IMR-90 (cell line): ENCODE measurements at places on chromosomes 16 and 17.

GRCh38 chr16:28495098-28495793 is 803 bp downstream of the APOBR start:
- H3K27ac ChIP-seq, result no peak overlapping the region
- H3K27me3 ChIP-seq, result peaks cover 16% of the 10 kb centered on the region
- no peak overlapping the region for H3K4me3 ChIP-seq
- DNase-seq, result no peak

DNA sequence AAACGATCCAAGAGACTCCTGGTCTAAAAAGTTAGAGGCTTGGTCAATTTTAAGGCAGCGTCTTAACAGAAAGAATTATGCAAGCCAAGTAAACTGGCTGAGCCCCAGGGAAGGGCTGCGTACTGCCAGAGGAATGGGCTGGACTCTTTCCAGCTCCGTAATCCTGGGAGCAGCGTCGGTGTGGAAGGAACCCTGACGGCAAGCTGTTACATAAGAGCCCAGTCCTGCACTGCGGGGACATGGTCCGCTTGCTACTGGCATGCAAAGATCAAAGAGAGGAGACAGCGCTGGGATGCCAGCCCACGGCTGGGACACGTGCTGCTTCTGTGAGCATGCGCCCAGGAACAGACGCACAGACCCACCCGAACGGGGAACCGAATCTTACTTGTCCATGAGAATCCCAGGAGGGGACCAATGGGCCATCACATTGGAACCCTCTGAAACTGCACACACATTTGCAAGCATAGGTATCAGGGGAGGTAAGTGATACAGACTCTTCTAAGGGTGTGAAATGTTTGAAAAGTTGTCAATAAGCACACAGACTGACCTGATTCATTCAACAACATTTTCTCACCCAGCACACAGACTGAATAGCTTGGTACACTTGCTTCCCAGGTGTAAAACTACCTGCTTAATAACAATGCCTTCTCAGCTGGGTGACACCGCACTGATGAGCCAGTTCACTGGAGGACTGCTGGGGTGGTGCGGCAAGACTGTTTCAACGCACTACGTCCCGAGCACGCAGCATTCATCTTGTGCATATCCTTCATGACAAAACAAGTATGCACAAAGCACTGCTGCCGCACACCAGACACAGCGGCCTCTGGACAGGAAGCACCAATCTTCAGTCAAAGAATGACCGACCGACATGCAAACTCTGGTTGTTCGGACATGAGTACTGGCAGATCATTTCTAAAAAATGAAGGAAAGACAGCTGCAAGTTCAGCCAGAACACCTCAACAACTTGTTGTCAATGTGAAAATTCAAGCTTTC is 94.9 kb downstream of the ANKRD11 start:
- DNase-seq, result peak; percentile 98
- no peak overlapping the region for H3K27ac ChIP-seq
- no peak overlapping the region for H3K4me3 ChIP-seq
- H3K4me1 ChIP-seq, result peaks cover 17% of the 10 kb centered on the region

DNA sequence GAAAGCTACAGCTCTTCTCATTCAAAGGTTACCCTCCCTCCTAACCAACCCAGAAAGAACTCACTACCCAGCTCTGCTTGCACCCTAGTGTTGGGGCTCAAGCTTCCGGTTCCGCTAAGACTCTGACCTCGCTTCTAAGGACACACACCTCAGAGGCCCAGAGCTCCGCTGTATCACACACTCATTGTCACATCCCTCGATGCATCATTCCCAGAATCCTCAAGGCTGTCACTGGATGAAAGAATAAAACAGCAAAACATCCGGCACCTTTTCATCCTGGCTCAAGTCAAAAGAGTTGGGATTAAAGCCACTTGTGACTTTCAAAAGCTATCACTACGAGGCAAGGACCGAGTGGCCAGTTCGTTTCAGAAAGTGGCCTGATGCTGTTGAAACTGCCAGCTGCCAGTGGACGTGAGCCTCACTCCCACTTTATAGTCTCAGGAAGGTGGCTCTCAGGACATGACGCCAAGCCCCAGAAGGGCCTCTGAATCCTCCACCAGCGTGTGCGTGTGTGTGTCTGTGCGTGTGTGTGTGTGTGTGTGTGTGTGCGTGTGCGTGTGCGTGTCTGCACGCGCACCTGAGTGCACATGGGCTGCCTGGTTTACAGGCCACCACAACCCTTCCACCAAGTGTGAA is 29.0 kb downstream of the ZFHX3 start:
- peak overlapping the region; percentile 31 for H3K27ac ChIP-seq
- no peak for DNase-seq
- H3K4me3 ChIP-seq, result no peak overlapping the region
- H3K4me1 ChIP-seq, result peaks cover 18% of the 10 kb centered on the region
- H3K27me3 ChIP-seq, result no peaks in the 10 kb centered on the region
- H3K36me3 ChIP-seq, result no peaks in the 10 kb centered on the region

DNA sequence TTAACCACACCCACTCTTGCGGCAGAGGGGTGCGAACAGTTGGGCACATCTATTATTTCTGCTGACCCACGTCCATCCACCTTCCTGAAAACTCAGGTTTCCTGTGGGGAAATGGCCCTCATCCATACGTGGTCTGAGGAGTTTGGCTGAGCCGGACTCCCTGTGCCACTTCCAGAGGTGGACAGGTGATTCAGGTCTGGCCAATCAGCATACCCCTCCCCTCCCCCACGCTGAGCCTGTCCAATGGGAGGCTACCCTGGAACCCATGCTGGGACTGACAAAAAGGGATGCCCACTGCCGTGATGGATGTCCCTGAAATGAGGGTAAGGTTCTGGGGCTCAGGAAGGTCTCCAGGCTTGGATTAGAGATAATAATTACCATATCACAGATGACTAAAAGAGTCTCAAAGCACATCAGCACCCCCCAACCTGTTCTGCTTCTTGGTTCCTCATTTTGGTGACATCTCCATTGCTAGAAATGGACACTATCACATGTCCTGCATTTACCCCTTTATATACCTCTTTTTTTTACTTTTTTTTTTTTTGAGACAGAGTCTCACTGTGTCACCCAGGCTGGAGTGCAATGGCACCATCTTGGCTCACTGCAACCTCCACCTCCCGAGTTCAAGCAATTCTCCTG is 5.3 kb upstream of the MAPK7 start:
- H3K4me3 ChIP-seq, result no peak overlapping the region
- H3K4me1 ChIP-seq, result 0 out of 2 replicates have a peak, but pooled peaks cover 4% of the 10 kb centered on the region
- peaks cover 2% of the 10 kb centered on the region; the same call in 1 of the 2 replicates for H3K36me3 ChIP-seq
- H3K27me3 ChIP-seq, result no peaks in the 10 kb centered on the region
- no peak overlapping the region for H3K27ac ChIP-seq

- no peak for DNase-seq
- H3K4me3 ChIP-seq, result no peak overlapping the region
- H3K27me3 ChIP-seq, result no peaks in the 10 kb centered on the region
Observed at GRCh38 chr17:47368262-47368661, 44.5 kb downstream of the EFCAB13 start.

DNA sequence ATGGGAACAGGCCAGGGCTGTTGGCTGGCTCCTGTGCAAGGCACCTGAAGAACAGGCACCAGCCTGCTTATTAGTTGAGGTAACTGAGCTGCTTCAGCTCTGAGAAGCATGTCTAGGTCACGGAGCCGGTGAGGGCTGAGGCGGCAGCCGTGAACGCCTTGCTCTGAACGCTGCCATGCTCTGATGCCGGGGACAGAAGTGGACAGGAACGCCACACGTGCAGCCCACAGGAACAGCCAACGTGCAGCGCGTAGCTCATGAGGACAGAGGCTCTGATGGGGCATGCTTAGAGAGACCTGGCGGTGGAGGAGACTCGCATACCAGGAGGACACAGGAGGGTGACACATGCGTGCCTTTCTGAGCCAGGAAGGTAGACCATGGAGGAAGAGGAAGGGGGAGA is 25.6 kb downstream of the USP22 start:
- DNase-seq, result no peak
- H3K4me1 ChIP-seq, result no peaks in the 10 kb centered on the region
- no peak overlapping the region for H3K4me3 ChIP-seq
- peaks cover 84% of the 10 kb centered on the region for H3K36me3 ChIP-seq
- H3K27ac ChIP-seq, result no peak overlapping the region

- H3K27me3 ChIP-seq, result no peaks in the 10 kb centered on the region
- H3K4me3 ChIP-seq, result no peak overlapping the region
- no peak overlapping the region for H3K27ac ChIP-seq
- H3K36me3 ChIP-seq, result no peaks in the 10 kb centered on the region
- no peak for DNase-seq
Observed at GRCh38 chr17:48498164-48498850, 32.5 kb downstream of the HOXB1 start.

DNA sequence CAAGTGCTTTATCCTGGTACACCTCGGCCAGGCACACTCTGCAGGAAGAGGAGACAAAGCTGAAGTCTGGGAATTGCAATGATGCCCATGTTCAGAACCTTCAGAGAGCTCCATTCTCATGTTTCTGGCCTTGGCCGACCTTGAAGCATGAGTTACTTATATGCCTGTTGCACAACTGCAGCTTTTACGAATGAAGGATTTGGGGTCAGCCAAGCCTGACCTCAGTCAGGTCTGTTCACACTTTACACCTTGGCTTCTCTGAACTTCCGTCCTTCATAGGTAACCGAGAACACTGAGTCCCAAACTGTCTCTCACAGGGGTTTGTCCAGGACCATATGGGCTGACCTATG is 66.7 kb downstream of the GTF3C1 start:
- no peak overlapping the region for H3K4me3 ChIP-seq
- no peak overlapping the region for H3K27ac ChIP-seq
- H3K36me3 ChIP-seq, result peaks cover 77% of the 10 kb centered on the region
- no peaks in the 10 kb centered on the region for H3K27me3 ChIP-seq
- no peak for DNase-seq
- no peaks in the 10 kb centered on the region for H3K4me1 ChIP-seq

- H3K4me1 ChIP-seq, result no peaks in the 10 kb centered on the region
- no peak for DNase-seq
- peaks cover 13% of the 10 kb centered on the region; the same call in 1 of the 2 replicates for H3K36me3 ChIP-seq
- no peak overlapping the region for H3K27ac ChIP-seq
Observed at GRCh38 chr16:85067426-85067825, 39.8 kb downstream of the KIAA0513 start.

GRCh38 chr16:30924076-30924912 is 922 bp downstream of the FBXL19 start:
- H3K4me3 ChIP-seq, result peak overlapping the region; percentile 53
- DNase-seq, result no peak
- H3K27ac ChIP-seq, result peak overlapping the region; percentile 21; the same call in 1 of the 2 replicates
- H3K27me3 ChIP-seq, result no peaks in the 10 kb centered on the region
- peaks cover 2% of the 10 kb centered on the region; the same call in 1 of the 2 replicates for H3K4me1 ChIP-seq
- peaks cover 17% of the 10 kb centered on the region; the same call in 1 of the 2 replicates for H3K36me3 ChIP-seq

- no peaks in the 10 kb centered on the region for H3K4me1 ChIP-seq
- no peak for DNase-seq
- H3K27me3 ChIP-seq, result no peaks in the 10 kb centered on the region
- H3K4me3 ChIP-seq, result no peak overlapping the region
Observed at GRCh38 chr16:60642956-60643355, 1393.3 kb downstream of the CDH8 start.

DNA sequence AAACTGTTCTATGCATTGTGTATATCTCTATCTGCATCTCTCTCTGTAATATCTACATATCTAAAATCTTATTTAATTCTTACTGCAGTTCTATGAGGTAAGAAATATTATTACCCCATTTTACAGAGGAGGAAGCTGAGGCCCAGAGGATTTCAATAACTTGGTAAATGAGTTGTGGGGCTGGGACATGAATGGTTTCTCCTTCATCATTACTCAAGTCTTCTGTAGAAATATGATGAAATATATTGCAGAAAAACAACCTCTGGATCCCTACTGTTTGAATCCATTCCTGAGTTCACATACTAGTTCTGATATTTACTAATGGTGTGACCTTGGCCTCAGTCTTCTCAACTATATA is 45.5 kb upstream of the NLK start:
- H3K4me3 ChIP-seq, result no peak overlapping the region
- no peak overlapping the region for H3K27ac ChIP-seq
- H3K4me1 ChIP-seq, result no peaks in the 10 kb centered on the region
- H3K27me3 ChIP-seq, result peaks cover 45% of the 10 kb centered on the region
- H3K36me3 ChIP-seq, result no peaks in the 10 kb centered on the region

GRCh38 chr17:29594519-29595090 is 1.7 kb downstream of the ANKRD13B start:
- H3K36me3 ChIP-seq, result no peaks in the 10 kb centered on the region
- H3K27me3 ChIP-seq, result peaks cover 2% of the 10 kb centered on the region; the same call in 1 of the 2 replicates
- DNase-seq, result no peak
- H3K27ac ChIP-seq, result no peak overlapping the region
- peaks cover 30% of the 10 kb centered on the region for H3K4me1 ChIP-seq
- no peak overlapping the region for H3K4me3 ChIP-seq

DNA sequence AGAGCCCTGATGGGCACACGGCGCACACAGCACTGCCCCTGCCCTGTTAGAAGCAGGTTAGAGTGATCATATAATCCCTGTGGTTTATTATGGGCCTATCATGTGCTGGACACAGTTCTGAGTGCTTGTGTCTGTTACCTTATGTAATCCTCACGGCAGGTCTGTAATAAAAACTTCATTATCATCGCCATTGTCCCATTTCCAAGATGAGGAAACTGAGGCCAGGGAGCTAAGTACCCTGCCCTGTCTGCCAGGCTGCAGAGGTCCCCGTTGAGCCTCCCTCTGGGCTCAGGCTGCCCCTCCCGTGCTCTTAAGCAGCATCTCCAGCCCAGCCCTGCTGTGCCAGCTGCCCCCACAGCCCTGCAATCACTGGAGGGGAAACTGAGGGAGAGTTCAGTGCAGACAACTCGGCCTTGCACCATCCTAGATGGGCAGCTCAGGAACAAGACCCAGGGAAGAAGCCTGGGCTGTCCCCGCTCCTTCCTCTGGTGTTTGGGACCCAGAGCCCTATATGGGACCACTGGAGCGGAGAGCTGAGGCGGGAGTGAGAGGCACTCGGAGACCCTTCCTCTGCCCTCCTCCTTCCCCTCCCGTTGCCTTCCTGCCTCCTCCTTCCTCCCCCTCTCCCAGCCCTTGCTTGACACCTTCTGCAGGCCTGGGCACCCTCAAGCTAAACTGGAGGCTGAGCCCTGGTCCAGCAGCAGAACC is 42.0 kb downstream of the WNT3 start:
- peaks cover 3% of the 10 kb centered on the region; the same call in 1 of the 2 replicates for H3K27me3 ChIP-seq
- DNase-seq, result no peak
- no peak overlapping the region for H3K27ac ChIP-seq
- no peak overlapping the region for H3K4me3 ChIP-seq
- H3K36me3 ChIP-seq, result no peaks in the 10 kb centered on the region

GRCh38 chr17:49013311-49014213 is 16.4 kb downstream of the IGF2BP1 start:
- peak overlapping the region; percentile 51 for H3K27ac ChIP-seq
- peaks cover 5% of the 10 kb centered on the region; the same call in 1 of the 2 replicates for H3K36me3 ChIP-seq
- no peak for DNase-seq
- no peaks in the 10 kb centered on the region for H3K27me3 ChIP-seq
- H3K4me1 ChIP-seq, result peaks cover 27% of the 10 kb centered on the region

- H3K36me3 ChIP-seq, result no peaks in the 10 kb centered on the region
- peak; percentile 33 for DNase-seq
- peak overlapping the region; percentile 95 for H3K4me3 ChIP-seq
- H3K27me3 ChIP-seq, result no peaks in the 10 kb centered on the region
- peaks cover 5% of the 10 kb centered on the region for H3K4me1 ChIP-seq
- H3K27ac ChIP-seq, result peak overlapping the region; percentile 99
Observed at GRCh38 chr16:67562918-67563707, 787 bp downstream of the CTCF start.

- DNase-seq, result peak; percentile 47
- no peak overlapping the region for H3K27ac ChIP-seq
- H3K27me3 ChIP-seq, result no peaks in the 10 kb centered on the region; the same call in 1 of the 2 replicates
- H3K4me1 ChIP-seq, result peaks cover 5% of the 10 kb centered on the region; the same call in 1 of the 2 replicates
- H3K36me3 ChIP-seq, result no peaks in the 10 kb centered on the region
Observed at GRCh38 chr16:81429045-81429521, 15.5 kb upstream of the CMIP start.

GRCh38 chr16:56907401-56907800 is 24.5 kb upstream of the HERPUD1 start:
- H3K27me3 ChIP-seq, result peaks cover 7% of the 10 kb centered on the region; the same call in 1 of the 2 replicates
- H3K4me1 ChIP-seq, result peaks cover 15% of the 10 kb centered on the region
- no peaks in the 10 kb centered on the region for H3K36me3 ChIP-seq
- no peak overlapping the region for H3K4me3 ChIP-seq
